ENCODE measurements at places on chromosomes 12 and 14.

GRCh38 chr12:77608271-77608824 is 222.3 kb upstream of the NAV3 start:
- no peak for DNase-seq

GRCh38 chr12:85662207-85662602 is 174.0 kb downstream of the RASSF9 start:
- no peak for DNase-seq

DNA sequence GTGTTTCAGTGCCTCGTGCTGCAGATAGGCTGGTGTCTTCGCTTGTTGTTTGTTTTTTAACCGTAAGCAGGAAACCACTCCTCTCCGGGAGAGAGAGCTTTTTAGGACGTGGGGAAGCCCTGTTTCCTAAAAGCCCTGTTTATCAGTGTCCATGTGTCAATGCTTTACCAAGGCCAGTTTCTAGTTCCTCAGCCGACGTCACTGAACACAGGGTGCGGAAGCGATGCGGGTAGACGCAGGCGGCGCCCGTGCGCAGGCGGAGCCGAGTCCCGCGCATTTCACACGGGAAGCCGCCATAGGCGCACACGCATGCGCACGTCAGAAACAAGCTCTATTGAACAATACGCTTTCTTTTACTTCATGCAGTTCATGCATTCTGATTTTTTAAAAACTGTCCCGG is 79.8 kb downstream of the GLT1D1 start:
- no peak for DNase-seq

DNA sequence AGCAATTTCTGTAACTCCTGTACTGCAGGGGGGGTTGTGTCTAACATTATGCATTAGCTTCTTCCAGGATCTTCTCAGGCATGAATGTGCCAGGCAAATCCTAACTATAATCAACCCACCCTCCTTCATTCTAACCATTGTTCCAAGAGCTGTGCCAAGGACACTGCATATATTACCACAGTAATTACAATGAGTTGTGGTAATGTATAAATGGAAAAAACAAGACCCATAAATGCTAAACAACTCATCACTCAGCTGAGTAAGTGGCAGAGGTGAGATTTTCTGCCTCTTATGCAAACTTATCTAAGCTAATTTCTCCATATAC is 80.6 kb downstream of the PRKD1 start:
- no peak for DNase-seq

DNA sequence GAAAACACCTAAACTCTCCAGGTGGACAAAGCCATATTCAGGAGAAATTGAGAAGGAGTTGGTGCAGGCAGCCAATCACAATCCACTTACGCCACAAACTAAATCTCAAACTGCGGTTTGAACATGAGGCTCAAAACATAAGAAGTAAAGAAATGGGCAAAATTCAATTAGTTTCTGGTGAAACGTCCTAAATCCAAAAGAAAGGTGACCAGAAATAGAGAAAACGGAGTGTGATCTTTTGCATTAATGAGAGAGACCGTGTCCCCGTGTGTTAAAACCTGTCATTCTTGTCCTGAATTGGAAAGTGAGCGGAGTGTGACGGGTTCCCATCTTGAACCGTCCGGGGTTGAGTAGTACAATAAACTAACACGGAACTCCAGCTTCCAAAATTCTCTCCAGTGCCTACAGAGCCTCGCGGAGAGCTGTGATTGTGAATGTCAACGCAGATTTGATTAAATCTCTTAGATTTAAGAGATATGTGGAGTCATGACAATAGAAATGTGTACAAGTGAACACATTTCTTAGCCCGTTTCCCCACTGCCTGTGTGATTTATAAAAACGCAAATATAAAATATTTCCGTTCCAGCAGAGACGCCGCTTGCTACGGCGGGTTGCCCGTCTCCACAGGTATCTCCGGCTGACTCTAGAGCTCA is 595 bp upstream of the METAP2 start:
- DNase-seq: peak; percentile 10

GRCh38 chr14:77912754-77913556 is 113.0 kb downstream of the ADCK1 start:
- peak; percentile 56 for DNase-seq

GRCh38 chr12:52006726-52007157 is at the start of gene TAMALIN:
TSS of gene TAMALIN (plus strand) at chr12:52006946. CDS start at chr12:52007020, 74 bp downstream.
- peak; percentile 40 for DNase-seq

DNA sequence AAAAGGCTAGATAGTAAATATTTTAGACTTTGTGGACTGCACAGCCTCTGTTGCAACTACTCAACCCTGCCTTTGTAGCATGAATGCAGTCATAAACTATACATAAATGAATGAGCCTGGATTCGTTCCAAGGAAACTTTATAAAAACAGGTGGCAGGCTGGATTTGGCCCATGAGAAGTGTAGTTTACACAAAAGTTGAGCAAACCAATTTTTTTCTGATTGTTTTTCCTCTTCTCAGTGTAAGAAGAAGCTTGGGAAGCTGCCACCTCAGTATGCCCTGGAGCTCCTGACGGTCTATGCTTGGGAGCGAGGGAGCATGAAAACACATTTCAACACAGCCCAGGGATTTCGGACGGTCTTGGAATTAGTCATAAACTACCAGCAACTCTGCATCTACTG is 9.5 kb downstream of the OAS1 start:
- no peak for DNase-seq

GRCh38 chr12:49334681-49335080 is 2.3 kb downstream of the C1QL4 start:
- no peak for DNase-seq

- DNase-seq: peak; percentile 80
Measured at GRCh38 chr12:97275256-97275655, 187.3 kb upstream of the RMST start.

DNA sequence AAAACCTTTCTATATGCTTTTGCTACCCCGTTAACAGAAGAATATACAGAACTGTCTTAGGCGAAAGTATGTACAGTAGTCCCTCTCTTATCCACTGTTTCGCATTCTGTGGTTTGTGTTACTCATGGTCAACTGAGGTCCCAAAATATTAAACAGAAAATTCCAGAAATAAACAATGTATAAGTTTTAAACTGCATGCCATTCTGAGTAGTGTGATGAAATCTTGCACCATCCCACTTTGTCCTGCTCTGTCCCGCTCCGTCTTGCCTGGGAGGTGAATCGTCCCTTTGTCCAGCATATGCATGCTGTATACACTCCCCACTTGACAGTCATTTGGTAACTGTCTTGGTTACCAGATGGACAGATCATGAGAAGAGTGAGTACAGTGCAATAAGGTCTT is 70.1 kb upstream of the STRN3 start:
- DNase-seq: no peak

DNA sequence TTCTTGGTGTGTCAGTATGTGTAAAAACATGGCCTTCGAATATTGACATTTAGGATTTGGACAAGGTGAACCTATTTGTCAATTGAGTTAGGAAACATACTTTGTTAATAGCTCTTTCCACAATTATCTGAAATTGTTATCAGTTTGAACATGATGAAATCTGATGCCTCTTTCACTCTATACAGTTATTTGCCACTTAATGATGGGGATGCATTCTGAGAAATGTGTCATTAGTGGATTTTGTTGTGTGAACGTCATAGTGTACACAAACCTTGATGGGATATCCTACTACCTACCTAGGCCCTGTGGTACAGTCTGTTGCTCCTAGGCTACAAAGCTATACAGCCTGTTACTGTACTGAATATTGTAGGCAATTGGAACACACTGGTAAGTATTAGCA is 4.8 kb downstream of the TULP3 start:
- DNase-seq: no peak

- DNase-seq: no peak
Measured at GRCh38 chr14:40911141-40911540, 695.5 kb upstream of the LRFN5 start.

- DNase-seq: no peak
Measured at GRCh38 chr14:93012506-93012905, 89.6 kb downstream of the CHGA start.

- DNase-seq: no peak
Measured at GRCh38 chr14:100370003-100370402, 46.9 kb downstream of the SLC25A47 start.

- no peak for DNase-seq
Measured at GRCh38 chr12:59973515-59973914, 377.7 kb downstream of the SLC16A7 start.

GRCh38 chr12:104730763-104731162 is 227.3 kb downstream of the SLC41A2 start:
- no peak for DNase-seq

GRCh38 chr14:58677001-58677400 is 39.2 kb downstream of the DACT1 start:
- no peak for DNase-seq

GRCh38 chr12:12486661-12487240 is 75.9 kb downstream of the DUSP16 start:
- DNase-seq: no peak
